NAMALWA (cell line): ENCODE measurements at places on chromosomes 5 and 9.

DNA sequence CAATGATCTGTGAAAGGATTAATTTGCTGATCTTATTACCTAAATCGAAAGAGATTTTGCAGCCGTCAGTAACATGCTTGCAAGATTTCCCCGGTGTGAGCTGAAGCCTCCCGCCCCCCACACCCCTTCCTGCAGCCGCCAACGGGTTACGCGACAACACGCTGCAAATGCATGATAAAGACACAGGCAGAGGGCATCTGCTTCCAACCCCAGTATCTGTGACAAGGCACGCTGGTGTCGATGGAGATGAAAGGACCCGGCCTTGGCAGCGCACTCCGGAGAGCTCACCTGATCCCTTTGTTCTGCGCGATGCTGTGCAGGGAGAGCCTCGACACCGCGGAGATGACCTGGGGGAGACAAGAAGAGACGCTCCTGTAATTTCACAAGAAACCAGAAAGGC lies 122.9 kb upstream of the SARDH start:
- no peak for DNase-seq

GRCh38 chr5:93512799-93513198 lies 68.2 kb downstream of the NR2F1-AS1 start:
- no peak for DNase-seq

GRCh38 chr5:147590096-147590495 lies 80.2 kb upstream of the DPYSL3 start:
- no peak for DNase-seq

DNA sequence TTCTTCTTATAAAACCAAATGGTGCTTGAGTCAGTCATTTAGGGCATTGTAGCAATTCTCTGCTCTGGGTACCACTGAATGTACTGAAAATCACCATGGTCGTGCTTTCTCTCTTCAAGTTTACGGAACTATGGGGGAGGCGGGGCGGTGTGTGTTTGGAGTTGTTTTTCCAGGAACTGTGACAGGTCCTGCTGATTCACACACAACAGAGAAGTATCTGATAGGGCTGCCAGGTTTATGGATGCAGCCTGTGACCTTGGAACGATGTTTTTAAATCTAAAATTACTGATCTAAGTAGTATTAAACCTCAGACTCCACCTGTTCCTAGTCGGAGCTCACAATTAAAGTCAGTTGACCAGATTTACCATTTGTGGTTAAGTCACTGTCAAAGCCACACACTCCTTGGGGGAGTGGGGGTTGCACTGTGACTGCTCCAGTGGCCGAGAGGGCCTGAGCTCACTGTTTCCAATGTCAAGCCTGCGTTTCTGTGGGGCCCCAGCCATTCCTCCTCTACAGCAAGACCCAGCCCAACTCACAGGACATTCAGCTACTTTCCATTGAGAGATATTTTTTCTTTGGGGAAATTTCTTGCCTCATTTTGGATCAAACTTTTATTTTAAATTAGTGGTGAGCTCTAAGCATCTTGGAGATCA lies 44.4 kb downstream of the GADD45G start:
- DNase-seq, result no peak

GRCh38 chr9:118522093-118523028 lies 818.2 kb downstream of the TLR4 start:
- DNase-seq, result peak; percentile 60

DNA sequence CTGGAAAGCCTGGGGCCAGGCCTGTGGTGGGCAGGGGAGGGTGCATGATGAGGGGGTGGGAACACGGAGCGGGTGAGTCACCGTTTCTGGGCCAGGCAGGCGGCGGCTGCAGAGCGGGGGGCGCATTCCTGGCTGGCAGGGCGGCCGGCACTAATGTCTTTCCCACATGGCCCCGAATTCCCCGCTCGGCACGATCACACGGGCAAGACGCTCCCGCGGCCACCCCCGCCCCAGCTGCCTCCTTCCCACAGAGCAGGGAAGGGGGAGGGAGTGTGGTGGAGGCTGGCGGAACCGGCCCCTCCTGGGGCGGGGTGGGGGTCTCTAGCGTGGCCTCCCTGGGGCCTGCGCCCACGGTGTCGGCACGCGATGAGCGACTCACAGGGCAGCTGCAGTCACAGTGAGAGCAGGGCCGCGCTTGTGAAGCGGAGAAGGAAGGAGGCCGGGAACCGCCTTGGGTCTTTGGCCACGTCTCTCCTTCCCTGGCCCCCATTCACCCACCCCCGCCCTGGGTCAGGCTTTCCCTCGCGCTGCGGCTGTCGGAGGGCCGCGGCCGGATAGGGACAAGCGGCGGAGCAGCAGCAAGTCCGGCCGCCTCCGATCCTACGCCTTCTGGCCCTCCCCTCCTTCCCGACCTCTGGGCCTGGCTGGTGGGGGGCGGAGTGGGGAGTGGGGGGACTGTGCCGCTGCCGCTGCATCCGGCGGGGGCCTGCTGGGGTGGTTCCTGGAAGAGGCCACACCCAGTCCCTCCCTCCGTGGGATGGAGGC lies 48.9 kb downstream of the CXXC5 start:
- no peak for DNase-seq

DNA sequence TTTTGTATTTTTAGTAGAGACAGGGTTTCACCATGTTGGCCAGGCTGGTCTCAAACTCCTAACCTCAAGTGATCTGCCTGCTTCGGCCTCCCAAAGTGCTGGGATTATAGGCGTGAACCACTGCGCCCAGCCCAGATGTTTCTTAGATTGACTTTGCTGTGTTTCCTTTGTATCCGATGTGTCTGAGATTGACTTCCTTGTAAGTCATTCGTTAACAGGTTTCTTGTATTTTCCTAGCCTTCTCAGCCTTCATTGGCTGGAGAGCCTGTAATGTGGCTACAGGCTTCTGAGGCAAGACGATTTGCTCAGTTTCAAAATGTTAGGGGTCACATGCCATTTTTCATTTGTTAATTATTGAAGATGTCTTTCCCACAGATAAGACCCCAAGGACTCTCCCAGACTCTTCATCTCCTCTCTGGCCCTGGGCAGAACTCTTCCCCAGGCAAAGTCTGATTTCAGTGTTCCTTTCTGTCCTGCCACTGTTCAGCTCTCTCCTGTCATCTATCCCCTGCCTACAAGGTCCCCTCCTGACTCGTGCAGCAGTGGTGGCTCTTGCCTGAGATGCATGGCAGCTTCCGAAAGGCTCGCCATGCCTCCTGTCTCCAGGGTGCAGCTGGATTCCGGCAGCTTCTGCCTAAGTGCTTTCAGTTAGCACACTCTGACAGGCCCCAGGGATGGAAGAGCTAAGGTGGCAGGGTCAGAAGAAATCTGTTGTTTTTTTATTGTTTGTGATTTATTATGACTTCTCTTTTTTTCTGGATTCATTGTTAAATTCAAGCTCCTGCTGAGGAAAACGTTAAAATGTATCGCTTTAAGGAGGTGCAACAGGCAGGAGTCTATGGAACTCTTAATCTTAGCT lies 206.4 kb downstream of the AOPEP start:
- no peak for DNase-seq

DNA sequence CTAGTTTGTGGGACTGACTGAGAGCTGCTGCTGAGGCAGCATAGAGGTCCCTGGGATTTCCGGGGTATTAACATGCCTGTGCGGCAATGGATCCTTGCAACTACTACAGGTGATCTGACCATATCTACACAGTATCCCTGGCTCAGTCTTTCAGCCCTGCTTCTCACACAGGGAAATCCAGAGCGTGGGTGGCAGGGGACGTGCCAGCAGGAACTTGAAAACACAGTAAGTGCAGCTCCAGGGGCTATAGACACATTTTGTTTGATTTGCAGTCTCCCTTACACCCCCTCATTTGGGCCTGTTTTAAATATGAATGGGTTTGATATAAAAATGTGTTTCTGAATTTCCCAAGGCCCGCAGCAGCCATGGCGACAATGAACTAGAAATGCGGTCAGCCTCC lies 209.5 kb downstream of the DCP2 start:
- DNase-seq, result no peak

GRCh38 chr5:151251001-151251551 lies 1.9 kb upstream of the GM2A start:
- no peak for DNase-seq

DNA sequence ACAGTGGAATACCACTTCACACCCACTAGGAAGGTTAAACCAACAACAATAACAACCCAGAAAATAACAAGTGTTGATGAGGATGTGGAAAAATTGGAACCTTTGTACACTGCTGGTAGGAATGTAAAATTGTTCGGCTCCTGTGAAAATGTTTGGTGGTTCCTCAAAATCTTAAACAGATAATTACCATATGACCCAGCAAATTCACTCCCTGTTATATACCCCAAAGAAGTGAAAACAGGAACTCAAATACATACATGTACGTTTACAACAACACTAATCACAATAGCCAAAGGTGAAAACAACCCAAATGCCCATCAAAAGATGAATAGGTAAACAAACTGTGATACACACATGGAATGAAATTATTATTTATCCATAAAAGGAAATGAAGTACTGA lies 178.5 kb upstream of the PHYKPL start:
- no peak for DNase-seq

- peak; percentile 26 for DNase-seq
Observed at GRCh38 chr5:180816608-180817534, 14.3 kb upstream of the MGAT1 start.

DNA sequence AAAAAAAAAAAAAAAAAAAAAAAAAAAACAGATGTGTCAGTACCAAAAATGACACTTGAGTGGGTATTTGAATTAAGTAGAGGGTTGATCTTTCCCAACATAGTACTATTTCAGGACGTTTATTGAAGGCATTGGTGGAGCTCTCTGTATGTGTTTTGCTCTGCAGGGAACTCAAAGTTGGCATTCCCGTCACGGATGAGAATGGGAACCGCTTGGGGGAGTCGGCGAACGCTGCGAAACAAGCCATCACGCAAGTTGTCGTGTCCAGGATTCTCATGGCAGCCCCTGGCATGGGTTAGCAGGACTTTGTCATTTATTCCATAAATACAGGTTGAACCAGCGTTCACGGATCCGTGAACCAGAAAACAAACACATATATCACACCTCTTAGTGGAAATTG lies 34.9 kb downstream of the SFXN1 start:
- no peak for DNase-seq

DNA sequence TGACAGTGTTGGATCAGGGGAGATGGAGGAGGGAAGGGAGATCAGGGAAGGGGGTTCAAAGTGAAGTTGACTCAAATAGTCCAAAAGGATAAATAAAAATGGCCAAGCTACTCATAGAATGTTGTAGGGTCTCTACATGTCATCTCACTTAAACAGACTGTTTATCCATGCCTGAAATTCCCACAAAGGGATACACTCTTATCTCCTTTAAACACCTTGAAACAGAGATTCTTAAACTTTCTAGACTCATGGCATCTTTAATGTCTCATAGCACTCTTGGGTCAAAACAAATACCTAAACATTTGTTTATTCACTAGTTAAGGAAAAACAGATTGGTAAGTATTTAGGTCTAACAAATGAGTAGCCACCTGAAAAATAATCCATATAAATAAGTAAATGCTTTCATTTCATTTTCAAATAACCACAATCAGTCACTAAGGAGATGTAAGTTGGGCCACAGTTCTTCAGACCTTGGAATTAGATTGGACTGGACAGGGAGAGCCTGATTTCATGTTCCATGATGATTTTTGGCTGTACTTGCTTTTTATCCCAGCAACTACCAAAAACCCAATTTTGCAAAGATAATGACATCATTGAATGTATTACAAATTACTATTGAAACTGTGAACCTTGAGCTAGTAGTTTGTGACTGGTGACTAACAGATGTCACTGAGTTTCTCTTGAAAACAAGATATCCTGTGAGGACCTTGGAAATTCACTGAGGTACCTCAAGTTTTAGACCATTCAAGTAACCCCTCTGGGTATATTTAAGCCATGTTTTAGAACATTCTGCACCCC lies 62.5 kb upstream of the ISOC1 start:
- DNase-seq, result no peak

GRCh38 chr9:87622098-87622497 lies 103.8 kb upstream of the CTSL start:
- DNase-seq, result no peak

DNA sequence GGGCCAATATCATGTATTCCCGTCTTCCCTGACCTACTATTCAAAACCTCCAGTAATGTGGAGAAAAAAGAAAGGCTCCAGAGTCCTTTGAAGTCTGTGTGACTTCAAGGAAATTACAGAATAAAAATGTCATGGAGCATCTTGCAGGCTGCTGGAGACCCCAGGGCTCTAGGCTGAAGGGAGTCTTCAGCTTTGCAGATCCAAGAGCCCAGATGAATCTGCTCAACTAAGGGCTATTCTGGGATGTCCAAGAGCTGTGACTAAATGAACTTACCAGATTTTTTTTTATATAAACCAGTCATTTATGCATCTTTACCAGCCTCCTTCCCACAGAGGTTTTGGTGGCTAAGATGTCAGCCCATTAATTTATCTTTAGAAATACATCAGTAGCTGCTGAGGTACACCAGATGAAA lies 167.3 kb downstream of the MUSK start:
- no peak for DNase-seq

DNA sequence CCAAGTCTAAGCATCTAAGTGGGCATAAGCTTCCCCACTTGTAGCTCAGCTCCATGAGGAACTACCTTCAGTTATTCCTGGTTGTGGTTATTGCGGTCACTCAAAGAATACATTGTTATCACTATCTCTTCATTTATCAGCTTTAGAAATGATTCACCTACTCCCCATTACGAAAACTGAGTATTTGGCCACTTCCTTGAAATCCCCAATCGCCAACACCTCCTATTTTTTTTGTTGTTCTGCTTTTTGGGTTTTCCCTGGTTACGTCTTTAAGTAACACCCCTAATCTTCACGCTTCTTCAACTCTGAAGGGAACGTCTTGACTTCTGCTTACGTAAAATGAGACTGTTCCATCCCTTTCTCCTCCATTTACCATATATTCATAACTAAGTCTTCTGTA lies 20.7 kb downstream of the MAPK9 start:
- no peak for DNase-seq

DNA sequence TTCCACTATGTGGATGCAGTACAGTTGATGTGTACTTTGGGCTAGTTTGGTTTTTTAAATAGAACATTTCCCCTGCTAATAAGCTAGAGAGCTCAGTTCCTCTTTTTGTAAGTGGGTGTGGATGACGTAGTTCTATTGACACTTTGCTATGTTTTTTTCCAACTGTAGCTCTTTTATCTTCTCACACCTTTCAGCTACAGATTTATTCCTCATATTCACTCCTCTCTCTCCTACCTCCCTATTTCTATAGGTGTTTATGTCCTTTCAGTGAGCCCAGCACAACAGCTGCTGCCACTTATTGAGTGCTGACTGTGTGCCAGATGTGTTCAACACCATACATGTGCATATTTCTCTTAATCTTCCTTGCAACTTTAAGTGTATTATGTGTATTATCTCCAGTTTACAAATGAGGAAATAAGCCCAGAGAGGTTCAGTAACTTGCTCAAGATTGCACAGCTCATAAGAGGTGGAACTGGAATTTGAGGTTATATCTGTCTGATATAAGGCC lies 215.7 kb downstream of the SEMA6A start:
- DNase-seq, result peak; percentile 74

- no peak for DNase-seq
Observed at GRCh38 chr5:169667896-169668674, 31.0 kb downstream of the DOCK2 start.

GRCh38 chr5:177132136-177133095 lies 1.2 kb upstream of the NSD1 start:
- DNase-seq, result peak; percentile 27

DNA sequence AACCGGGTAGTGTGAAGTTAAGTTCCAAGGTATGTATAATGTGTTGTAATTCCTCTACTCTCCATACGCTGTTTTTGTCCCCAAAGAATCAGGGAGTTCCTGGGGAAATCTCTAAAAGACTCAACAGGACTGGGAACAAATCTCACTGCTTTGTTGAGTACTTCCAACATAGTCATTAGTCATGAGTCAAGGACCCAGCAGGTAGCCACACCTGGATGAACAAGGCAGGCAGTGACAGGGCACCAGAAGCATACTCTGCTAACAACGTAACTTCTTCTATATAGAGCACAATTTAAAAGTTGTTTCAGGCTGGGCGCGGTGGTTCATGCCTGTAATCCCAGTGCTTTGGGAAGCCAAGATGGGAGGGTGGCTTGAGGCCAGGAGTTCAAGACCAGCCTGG lies 126.8 kb downstream of the SLC1A3 start:
- no peak for DNase-seq
